ENCODE measurements at places on chromosomes 1 and 21.

- DNase-seq: no peak
Measured at GRCh38 chr1:228097333-228098081, 5.6 kb downstream of the C1orf35 start.

DNA sequence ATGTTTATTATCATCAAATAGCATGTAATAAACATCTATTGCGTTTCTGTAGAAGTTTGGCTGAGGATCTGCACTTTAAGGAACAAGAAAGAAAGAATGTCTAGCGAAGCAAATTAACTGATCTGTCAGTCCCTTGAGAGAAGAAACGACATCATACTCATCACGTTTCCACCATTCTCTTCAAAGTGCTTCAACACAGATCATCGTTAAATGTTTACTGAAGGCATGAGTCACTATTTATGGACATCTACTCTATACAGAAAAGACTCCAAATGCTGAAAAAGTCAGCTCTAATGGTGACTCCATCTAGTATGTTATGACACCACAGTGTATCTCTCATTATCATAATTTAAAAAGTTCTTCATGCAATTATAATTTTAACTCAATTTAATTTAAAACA, 369.1 kb downstream of the RGS7 start:
- no peak for DNase-seq

GRCh38 chr1:204480515-204480914, 14.1 kb downstream of the PIK3C2B start:
- no peak for DNase-seq

DNA sequence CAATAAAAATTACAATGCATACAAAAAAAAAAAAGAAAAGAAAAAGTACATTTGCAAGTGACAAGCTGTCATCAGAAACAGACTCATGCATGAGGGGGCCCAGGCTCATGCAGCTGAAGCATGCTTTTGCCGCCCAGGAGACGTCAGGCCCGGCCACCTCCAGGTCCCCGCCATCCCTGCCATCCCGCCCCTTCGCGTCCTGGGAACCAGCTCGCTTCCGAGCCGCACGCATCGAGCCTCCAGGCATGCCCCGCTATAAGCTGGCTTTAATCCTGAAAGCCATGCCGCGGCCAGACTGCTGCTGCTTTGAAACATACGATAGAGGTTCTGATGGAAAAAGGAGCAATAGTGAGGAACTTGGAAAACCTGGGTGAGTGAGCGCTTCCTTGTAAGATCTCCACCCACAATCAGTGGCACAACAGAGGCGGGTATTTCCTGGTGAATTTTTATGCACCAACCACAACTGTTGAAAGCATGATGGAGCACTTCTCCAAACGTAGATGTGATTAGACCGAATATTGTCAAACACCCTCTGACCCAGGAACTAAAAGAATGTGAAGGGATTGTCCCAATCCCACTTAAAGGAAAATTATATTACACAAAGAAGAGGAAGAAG, 113.7 kb downstream of the FAF1 start:
- no peak for DNase-seq

GRCh38 chr1:111221276-111221632, 6.3 kb upstream of the CHI3L2 start:
- DNase-seq: no peak

DNA sequence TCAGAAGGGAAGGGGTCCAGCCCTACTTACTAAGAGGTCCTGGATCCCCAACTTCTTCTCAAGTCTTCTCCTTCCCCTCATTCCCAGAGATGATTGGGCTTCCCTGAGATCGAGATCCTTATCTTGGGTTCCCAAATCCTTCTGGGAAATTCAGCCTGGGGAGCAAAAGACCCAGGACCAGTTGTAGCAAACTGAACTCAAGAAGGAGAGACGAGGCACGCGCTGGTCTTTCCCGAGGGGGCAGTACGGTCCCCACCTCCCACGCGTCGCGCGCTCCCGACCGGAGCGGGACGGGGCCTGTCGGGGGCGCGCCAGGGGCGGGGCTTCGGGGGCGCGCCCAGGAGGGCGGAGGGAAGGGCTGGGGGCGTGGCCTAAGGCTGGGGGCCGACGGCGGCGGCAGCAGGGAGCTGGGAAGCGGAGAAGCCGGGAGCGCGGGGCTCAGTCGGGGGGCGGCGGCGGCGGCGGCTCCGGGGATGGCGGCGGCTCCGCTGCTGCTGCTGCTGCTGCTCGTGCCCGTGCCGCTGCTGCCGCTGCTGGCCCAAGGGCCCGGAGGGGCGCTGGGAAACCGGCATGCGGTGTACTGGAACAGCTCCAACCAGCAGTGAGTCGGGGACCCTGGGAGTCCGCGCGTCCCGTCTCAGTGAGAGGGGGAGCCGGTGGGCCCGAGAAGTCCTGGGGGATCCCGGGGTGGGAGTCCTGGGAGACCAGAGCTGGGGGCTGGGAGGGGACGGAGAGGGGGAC, at the start of gene EFNA3:
Gene EFNA3 (plus strand): TSS at position 369 of the 741 bp plus-strand sequence. CDS start 105 bp downstream, at position 474.
- DNase-seq: peak; percentile 78

DNA sequence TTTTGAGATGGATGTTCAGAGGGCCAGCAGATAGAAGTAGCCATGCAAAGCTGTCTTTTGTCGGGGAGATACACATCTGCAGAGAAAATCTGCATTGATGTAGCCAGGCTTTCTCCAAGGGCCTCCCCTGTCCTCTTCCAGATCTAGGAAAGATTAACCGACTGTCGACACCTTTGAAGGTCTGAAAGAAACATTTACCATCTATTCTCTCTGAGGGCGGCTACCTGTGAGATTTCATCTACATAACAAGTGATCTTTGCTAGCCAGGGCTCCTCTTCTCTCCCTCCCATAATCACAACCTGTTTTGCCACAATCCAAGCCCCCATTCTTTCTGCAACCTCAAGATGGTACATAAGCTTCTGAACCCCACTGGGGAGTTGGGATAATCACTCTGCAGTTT, 193.6 kb downstream of the RGS7 start:
- DNase-seq: no peak

DNA sequence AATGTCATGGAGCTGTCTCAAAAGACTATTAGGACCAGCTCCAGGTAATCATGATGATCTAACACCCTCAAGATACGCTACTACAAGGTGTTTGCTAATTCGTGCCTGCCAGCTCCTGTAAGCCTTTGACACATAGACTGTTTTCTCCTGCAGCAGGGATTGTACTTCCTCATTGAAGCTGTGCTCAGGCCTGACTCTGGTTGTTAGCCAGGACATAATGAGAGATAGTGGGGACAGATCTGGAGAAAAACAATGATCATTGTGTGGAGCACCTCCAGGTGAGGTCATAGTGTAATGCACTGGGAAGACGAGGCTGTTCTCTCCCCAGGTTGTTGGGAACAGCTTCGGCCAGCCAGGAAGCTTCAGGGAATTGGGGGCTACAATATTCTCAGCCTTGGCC, 94.6 kb downstream of the SETD4 start:
- no peak for DNase-seq

DNA sequence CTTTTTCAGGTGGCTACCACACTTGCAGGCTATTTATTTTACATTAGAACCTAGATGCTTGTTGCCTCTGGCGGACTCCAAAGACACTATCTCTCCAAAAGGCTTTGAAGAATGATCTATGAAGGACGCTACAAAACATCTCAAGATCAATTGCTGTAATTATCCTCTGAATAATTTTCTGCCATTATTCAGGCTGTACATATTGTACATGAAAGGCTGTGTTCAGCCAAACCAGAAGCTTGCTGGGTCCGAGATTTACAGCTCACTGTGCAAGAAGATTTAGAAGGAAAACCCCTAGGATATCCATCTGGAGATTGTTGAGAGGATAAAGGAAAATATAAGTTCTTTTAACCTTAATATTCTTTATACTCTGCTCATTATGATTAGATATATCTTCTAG, 523.6 kb upstream of the PLXNA2 start:
- no peak for DNase-seq

GRCh38 chr1:203506858-203507626, 13.1 kb downstream of the OPTC start:
- DNase-seq: no peak

- no peak for DNase-seq
Measured at GRCh38 chr1:234214911-234215892, 158.1 kb upstream of the COA6 start.

DNA sequence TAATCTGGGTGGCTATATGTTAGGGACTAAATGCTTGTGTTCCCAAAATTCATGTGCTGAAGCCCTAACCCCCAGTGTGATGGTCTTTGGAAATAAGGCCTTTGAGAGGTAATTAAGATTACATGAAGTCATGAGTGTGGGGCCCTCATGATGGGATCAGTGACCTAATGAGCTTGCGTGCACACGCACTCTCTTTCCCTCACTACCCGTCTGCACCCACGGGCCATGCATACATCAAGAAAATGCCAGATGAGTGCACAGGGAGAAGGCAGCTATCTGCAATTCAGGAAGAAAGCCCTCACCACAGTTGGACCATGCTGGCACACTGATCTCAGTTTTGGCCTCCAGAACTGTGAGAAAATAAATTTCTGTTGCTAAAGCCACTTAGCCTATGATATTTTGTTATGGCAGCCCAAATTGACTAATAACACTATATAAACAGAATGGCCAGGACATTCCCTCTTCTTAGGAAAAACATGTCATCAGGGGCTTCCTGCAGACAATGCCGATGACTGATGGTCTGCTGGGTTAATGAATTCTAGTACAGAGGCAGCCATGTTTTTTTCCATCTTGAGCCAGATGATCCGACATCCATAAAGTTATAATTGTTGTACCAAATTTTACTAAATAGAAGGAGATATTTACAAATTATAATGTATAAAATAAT, 18.1 kb upstream of the MYOG start:
- DNase-seq: no peak

DNA sequence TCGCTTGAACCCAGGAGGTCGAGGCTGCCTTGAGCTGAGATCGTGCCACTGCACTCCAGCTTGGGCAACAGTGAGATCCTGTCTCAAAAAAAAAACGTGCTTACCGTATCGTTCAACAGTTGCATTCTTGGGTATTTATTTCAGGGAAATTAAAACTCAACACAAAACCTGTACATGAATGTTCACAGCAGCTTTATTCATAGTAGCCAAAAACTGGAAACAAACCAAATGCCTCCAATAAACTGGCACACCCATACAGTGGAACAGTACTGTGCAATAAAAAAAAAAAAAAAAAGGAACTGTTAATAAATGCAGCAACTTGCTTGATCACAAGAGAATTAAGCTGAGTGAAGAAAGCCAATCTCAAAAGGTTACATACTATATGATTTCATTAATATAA, 6.7 kb downstream of the KHDRBS1 start:
- no peak for DNase-seq

DNA sequence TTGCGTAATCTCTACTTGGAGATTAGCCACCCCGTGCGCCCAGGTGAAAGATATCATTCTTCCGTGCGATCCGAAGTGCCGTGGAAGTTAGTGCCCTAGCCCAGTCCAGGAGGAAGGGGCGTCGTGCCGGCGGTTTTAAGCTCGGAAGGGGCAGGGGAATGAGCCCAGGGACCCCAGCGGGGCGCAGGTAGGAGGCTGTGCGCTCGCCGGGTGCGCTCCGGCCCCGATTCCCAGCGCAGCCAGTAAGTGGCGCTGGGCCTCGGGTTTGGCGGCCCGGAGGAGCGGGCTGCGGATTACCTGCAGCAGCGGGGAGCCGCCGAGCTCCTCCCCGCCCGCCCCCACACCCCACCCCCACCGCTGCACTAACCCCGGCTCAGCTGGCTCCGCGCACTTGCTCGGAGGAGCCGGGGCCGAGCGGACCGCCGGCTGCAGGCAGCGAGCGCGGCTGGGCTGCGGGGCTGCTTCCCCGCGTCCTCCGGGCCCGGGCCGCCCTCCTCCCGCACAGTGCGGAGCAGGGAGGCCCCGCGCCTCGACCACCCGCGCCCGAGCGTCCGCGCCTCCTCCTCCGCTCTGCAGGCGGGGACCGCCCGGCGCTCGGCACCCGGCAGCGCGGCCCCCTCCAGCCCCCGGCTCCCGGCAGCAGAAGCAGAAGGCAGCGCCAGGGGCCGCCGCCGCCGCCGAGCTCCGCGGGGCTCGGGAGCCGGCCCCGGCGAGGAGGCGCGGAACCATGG, at the start of gene RYR2:
Gene RYR2 (plus strand): TSS at position 390 of the 731 bp plus-strand sequence. CDS start 338 bp downstream, at position 728.
- DNase-seq: no peak

DNA sequence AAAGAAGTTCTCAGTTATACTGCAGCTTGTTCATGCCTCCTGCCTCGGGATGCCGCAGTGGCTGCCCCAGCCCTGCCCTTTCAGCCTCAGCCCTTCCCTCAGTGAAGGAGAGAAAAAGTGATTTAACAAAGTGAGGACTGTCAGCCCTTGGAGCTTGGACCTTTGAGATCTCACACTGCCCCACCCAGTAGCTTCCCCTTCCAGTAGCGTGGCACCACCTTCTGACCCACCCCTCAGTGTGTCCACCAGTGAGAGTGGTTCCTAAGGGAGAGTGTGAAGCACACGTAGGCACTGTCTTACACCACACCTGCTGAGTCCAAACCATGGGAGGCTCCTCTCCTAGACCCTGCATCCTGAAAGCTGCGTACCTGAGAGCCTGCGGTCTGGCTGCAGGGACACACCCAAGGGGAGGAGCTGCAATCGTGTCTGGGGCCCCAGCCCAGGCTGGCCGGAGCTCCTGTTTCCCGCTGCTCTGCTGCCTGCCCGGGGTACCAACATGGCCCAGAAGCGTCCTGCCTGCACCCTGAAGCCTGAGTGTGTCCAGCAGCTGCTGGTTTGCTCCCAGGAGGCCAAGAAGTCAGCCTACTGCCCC, at the start of gene CDA:
Gene CDA (plus strand): TSS at position 464 of the 592 bp plus-strand sequence. CDS start 33 bp downstream, at position 497.
- no peak for DNase-seq

DNA sequence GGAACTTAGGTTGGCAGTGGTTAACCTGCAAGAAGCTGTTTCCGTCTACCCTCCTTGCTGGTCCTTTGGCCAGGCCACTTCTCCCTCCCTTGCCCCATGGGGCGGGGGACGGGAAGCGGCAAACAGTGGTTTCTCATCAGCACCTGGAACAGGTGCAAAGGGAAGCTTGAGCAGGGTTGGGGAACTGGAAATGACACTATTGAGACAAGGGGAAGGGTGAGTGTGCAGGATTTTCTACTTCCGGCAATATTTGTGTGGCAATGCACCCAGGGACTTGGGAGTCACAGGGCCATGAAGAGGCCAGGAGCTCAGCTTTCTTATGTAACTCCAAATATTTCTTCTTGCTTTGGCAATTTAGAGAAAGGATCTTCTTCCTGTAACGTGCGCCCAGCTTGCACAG, 29.0 kb upstream of the SARS1 start:
- DNase-seq: no peak

- DNase-seq: peak; percentile 24
Measured at GRCh38 chr1:97137862-97138514, 416.4 kb downstream of the PTBP2 start.

DNA sequence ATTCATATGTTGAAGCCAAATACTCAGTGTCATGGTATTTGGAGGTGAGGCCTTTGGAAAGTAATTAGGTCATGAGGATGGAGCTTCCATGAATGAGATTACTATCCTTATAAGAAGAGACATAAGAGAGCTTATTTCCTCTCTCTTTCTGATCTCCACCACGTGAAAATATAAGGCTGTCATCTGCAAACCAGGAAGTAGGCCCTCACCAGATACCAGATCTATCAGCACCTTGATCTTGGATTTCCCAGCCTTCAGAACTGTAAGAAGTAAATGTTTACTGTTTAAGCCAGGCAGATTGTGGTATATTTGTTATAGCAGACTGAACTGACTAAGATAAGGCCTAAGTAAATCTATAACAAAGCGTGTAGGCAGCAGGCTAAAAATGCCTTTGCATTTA, 25.3 kb downstream of the RBM11 start:
- no peak for DNase-seq

GRCh38 chr1:206828765-206829164, 36.7 kb upstream of the IL20 start:
- DNase-seq: no peak

GRCh38 chr1:65505547-65506300, 85.3 kb downstream of the LEPR start:
- DNase-seq: no peak
